ENCODE measurements at places on chromosomes 3 and 15.

- DNase-seq = no peak
Observed at GRCh38 chr15:35290301-35290721, 205.2 kb upstream of the NANOGP8 start.

DNA sequence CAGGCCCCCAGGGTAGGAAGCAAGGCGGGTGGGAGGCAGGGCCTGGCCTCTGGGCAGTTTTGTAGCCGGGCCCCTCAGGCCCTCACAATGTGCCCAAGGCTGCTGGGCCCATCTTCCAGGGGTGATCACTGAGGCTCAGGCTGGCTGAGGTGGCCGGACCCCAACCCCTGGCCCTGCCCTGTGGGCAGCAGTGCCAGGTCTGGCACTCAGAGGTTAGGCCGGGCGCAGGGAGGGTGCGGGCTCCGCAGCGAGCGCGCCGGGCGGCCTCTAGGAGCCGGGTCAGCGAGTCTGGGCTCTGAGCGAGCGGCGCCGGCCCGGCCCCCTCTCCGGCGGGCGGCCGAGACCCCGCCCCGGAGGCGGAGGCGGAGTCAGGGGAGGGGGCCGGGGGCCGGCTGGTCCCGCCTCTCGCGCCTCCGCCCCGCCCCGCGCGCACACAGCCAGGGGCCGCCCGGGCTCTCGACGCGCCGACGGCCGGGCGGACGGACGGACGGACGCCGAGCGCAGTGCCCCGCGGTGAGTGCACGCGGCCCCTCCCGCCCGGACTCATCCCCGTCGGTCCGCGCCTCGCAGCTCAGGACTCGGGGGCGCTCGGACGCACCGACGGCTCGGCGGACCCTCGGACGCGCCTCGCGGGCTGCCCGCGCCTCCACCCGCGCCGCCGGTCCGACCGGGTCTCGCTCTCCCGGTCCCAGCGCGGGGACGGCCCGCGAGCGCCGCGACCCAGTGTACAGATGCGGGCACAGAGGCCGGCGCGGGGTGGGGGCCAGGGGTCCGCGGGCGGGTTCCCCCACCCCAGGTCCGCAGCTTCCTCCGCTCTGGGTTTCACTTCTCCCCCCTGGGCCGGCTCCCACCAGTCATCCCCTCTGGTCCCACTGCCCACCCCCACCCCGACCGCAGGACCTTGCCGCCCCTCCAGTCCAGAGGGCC, at the start of gene FBLN2:
Gene FBLN2, plus strand, starts transcription at position 430 of the 927 bp plus-strand sequence. CDS start 21,231 bp downstream, outside the sequence.
- DNase-seq = no peak

DNA sequence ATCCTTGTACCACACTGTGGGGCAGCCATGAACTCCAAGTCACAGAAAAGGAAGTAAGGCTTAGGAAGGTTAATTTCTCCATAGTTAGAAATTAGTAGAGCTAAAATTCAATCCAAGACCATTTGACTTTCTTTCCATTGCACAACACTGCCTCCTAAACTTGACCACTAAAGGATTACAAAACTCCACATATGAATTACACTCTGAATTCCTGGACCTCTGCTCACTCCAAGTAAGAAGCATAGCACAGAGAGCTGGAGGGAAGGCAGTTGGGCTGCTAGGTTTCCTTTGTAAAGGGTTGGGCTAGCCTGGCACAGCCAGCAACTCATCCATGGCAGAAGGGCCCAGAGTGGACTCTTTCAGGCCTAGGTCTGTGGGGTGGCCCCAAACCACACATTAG, 134.4 kb downstream of the MYLK start:
- DNase-seq = no peak

- DNase-seq = no peak
Observed at GRCh38 chr15:30958219-30958618, 33.2 kb downstream of the MTMR10 start.

- no peak for DNase-seq
Observed at GRCh38 chr3:50430191-50430590, 70.9 kb upstream of the TMEM115 start.

DNA sequence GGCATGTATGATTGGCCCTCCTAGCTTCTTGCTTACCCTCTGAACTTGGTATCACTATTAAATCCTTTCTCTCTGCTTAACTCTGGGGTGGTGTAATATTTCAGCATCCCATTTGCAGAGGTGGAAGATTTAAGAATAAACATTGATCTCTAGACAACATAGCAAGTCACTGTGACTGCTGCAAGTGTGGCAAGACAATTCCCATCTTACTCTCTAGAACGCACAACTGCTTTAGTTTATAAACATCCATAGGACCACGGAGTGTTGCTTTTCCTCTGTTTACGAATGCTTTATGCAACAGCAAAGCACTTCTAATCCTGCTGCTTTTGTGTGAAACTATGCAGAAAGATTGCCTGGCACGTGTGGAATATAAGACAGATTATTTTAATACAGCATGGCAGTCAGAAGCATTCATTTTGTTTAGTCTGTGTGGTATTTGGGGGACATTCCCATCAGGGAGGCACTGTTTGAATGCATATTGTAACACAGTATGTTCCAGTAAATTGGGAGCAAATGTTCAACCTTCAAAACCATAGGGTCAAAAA, 338.9 kb upstream of the TMCO5A start:
- DNase-seq = no peak

- no peak for DNase-seq
Observed at GRCh38 chr3:175552929-175553328, 693.8 kb downstream of the NAALADL2 start.

DNA sequence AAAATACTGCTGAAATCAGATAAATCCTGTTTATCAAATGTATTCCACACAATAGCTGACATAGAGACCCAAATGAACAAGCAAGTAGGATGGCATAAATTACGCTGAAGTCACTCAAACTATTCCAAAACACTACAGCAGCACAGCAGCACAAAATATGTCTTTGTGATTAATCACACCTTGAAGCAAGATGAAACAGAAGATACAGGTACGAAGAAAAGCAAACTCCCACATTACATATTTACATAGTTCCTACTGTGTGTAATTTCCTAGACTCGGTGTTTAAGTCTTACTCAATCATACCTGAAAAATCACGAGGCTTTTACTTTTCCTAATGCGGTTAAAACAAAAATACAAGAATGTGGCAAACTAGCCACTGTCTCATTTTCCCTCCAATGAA, 38.3 kb downstream of the CHSY1 start:
- DNase-seq = no peak

Data from activated CD4-positive, alpha-beta T cell treated with anti-CD3 and anti-CD28 coated beads, Interleukin-2, Interleukin-4, amounts not matched to agents 100 ng/mL and 50 ng/mL, durations not matched to agents 16 hours and 8 hours (primary cell).